Activated CD4-positive, CD25-positive, alpha-beta regulatory T cell (primary cell): ENCODE measurements at places on chromosomes 13 and 19.

- DNase-seq = no peak
These were observed 16.5 kb upstream of the B3GNT3 start for GRCh38 chr19:17778251-17778967.

GRCh38 chr13:41049480-41050440, 11.5 kb upstream of the WBP4 start:
- no peak for DNase-seq

GRCh38 chr19:4870025-4870700, 2.7 kb upstream of the PLIN3 start:
- DNase-seq = no peak

GRCh38 chr19:14147797-14148605, 11.6 kb upstream of the ASF1B start:
- DNase-seq = peak; percentile 12

GRCh38 chr19:18128044-18128443, 24.9 kb upstream of the PIK3R2 start:
- no peak for DNase-seq

DNA sequence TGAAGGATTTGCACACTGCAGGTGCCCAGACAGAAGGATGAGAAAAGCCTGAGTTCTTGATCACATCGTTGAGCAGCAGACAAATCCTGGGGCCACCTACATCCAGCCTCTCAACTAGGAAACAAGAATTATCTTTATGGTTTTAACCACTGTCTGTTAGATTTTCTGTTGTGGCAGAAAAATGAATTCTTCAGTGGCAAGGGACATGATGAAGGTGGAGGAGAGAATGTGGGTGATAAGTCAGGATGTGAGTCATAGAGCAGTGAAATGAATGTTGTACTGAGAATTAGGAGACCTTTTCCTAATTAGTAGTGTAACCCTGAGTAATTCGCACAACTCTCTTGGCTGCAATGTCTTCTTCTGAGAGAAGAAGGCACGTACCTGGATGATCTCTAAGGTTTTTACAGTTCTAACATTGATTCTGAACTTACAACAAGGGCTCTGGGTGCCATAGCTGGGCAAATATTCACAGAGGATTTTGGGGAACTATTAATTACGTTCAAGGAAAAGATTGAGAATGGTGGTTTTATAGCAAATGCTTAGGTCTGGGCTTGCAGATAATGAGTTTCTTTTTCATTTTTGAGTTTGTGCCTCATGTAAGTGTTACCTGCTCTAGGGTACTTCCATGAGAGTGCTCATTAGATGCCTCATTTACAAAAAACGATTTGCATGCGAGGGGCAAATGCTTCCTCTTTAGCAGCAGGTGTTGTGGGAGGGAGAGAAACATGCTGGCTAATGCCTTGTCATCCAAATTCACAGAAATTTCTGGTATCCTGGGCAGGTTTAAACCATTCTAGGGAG, 111.0 kb upstream of the KL start:
- no peak for DNase-seq

DNA sequence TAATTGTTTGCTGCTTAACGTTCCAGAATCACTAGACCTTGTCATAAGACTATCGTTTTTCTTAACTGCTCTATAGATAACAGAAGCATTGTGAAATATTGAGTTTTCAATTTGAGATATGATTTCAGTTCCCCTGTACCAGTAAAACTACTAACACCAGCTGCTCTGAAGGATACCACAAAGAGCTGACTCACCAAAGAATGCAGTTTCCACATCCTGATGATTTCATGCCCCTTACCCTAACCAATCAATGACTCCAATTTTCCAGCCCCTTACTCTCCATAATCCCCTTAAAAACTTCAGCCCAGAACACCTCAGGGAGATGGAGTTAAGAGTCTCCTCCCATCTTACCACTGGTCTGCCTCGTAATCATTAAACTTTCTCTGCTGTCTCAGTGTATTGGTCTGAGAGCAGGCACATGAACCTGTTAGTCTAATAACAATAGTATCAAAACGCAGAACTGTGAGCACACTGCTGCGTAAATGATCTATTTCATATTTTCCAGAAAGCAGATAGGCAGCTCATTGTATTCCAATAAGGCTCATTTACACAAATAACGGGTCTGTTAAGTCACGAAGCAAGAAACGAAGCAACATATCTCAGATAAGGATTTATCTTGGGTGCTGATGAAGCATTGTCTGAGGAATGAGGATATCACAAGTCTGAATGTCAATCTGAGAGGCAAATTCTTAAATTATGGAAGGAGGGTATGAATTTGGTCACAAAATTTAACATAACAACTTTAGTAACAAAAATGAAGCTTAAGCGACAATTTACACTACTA, 14.1 kb upstream of the CCNA1 start:
- no peak for DNase-seq

GRCh38 chr19:51971624-51972023, 15.0 kb downstream of the ZNF350 start:
- no peak for DNase-seq

DNA sequence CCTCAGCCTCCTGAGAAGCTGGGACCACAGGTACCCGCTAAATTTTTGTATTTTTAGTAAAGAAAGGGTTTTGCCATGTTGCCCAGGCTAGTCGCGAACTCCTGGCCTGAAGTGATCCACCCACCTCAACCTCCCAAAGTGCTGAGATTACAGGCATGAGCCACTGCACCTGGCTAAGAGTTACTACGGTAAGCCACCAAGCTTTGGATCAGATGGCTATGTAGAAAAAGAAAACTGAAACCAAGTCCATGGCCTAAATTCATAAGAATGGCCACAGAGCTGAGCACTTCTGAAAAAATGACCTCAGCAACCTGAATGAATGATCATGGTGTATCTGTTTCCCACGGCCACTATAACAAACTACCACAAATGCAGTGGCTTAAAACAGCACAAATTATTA, 9.4 kb downstream of the OPA3 start:
- no peak for DNase-seq

- DNase-seq = no peak
These were observed 96.5 kb downstream of the UGGT2 start for GRCh38 chr13:95956589-95957148.

GRCh38 chr13:26946684-26947343, 186.2 kb upstream of the GPR12 start:
- no peak for DNase-seq

DNA sequence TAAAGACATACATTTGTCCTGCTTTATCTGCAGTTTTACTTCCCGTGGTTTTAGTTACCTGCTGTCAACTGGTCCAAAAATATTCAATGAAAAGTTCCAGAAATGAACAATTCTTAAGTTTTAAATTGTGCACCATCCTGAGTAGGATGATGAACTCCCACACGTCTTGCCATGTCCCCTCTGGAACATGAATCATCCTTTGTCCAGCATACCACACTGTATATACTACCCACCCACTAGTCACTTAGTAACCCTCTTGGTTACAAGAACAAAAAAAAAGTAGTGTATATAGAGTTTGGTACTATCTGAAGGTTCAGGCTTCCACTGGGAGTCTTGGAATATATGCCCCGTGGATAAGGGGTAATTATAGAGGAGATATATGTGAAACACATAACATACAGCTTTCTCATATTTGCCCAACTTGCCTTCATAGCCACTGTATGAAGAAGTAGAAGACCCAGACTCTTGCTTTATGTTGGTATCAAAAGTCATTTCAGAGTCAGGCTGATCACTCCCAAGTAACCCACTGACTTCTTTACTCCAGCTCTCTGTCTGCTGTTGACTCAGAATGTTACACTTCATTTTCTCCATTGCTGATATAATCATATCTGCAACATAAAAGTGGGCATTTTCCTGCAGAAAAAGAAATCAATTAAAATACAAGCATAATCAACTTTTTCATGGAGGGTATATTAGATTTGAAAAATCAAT, 19.3 kb downstream of the RUBCNL start:
- DNase-seq = no peak

GRCh38 chr19:1810439-1811160, 1.5 kb downstream of the ATP8B3 start:
- no peak for DNase-seq

DNA sequence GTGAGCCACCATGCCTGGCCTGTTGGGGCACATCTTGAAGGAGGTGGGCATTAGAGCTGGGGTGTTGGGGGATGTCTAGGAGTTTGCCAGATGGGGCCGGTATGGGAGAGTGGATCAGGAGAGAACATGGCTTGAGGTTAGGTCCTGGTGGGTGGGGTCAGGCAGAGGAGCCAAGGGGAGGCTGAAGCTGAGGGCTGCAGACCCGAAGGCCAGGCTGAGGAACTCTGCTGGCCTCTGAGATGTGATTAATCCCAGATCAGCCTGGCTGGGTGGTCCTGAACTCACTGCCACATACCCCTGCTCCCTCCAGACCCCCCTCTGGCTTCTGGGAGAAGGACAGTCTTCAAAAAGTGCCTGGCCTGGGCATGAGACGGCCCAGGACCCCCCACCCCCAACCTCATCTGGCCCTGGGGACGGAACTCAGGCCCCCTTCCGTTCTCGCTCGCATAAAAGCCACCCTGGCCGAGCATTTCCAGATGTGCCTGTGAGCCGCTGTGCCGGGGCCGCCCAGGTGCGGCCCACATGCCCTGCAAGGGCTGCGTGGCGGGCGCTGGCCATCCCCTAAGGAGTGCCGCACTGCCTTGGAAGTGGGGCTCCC, 2.7 kb downstream of the FSTL3 start:
- no peak for DNase-seq

GRCh38 chr19:47848823-47849473, 10.1 kb upstream of the TPRX2 start:
- DNase-seq = no peak

GRCh38 chr19:35090506-35091214, 25.0 kb upstream of the FXYD3 start:
- DNase-seq = no peak

DNA sequence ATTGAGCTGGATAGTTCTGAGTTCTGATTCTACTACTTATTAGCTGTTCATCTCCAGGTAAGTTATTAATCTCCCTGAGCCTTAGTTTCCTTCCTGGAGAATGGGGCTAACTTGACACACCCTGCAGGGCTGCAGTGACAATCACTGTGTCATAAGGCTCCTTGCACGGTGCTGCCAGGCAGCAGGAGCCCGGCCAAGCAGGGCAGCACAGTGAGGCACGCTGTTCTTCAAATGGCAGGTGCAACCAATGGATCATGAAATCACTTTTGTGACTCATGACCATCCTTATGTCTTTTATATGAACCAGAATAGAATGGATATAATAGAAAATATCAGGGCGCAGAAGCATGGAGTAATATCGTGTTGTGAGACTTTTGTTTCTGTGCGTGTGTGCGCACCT, 242.6 kb downstream of the ABCC4 start:
- DNase-seq = no peak

DNA sequence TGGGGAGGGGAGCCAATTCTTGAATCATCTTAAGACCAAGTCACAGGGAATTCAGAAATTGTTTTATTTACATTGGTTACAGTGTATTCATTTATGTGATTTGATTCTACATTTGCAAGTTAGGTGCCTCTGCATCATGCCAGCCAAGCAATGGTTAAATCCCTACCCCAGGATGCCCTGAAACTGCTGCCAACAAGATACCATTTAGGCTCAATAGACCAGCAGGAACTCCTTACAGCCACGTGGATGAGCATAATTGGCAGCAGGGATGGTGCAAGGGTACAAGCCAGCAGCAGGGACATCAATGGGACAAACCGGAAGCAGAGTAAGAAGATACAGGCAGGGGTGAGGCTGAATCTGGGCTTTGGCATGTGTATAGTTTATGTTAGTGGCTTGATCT, 72.4 kb upstream of the NBEA start:
- no peak for DNase-seq

DNA sequence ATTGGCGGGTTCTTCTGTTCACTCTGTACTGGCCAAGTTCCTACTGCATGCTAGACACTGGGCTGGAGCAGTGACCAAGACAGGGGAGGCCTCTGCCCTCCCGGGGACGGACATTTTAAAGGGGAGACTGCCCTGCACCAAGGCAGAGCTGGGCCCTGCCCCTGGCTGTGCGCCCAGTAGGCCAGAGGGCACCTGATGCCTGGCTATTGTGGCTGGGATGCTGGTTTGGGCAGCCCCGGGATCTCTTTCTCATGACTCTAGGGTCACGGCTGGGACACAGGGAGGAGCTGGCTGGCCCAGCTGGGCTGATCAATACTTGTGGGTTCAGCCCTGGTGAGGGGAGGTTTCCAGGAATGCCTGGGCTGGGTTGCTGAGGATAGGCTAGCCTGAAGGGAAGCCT, 17.7 kb downstream of the LIPE start:
- no peak for DNase-seq

- no peak for DNase-seq
These were observed 3.5 kb upstream of the TLE5 start for GRCh38 chr19:3065675-3066357.

- no peak for DNase-seq
These were observed 909.5 kb upstream of the GPC6 start for GRCh38 chr13:92317066-92317465.

DNA sequence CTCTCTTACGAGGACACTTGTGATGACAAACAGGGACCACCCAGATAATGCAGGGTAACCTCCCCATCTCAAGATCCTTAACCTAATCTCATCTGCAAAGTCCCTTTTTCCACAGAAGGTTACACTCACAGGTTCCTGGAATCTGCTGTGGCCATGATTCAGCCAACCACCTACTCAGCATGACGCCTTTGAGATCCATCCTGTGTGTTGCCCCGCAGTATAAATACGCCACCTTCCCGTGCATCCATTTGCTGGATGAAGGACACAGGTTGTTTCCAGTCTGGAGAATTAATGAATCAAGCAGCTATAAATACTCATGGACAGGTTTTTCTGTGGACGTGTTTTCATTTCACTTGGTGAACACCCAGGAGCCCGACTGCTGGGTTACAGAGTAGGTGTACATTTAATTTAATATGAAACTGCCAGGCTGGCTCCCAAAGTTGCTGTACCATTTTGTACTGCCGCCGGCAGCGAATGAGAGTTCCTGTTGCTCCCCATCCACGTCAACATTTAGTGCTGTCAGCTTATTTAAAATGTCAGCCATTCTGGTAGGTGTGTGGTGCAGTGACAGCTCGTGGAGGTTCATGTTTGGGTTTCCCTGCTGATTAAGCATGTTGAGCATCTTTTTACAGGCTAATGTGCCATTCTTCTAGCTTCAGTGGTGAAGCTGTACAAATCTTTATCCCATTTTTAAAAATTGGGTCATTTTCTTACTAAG, 40.2 kb downstream of the ELL start:
- DNase-seq = no peak

- no peak for DNase-seq
These were observed 381.5 kb downstream of the UQCRFS1 start for GRCh38 chr19:28831462-28831861.
